ENCODE measurements at places on chromosomes 7 and 10.

DNA sequence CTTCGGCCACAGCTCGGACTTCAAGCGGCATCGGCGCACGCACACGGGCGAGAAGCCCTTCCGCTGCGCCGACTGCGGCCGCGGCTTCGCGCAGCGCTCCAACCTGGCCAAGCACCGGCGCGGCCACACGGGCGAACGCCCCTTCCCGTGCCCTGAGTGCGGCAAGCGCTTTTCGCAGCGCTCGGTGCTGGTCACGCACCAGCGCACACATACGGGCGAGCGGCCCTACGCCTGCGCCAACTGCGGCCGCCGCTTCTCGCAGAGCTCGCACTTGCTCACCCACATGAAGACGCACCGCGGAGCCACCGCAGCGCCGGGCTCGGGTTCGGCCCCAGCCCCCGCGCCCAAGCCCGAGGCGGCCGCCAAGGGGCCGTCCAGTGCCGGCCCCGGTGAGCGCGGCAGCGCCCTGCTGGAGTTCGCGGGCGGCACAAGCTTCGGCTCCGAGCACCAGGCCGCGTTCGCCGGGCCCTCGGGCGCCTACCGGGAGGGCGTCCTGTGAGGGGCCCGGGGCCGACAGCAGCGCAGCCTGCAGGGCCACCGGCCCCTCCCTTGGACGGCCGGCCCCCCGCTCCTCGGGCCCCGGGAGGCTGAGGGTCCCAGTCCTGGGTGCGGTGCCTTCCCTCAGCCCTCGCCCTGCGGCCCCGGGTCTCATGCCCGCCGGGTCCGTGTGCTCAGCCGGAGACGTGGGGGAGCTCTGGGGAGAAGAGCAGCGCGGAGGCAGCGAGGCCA, 17.2 kb downstream of the ZNF316 start:
- H3K27me3 ChIP-seq, result no peaks in the 10 kb centered on the region
- H3K4me3 ChIP-seq, result no peak overlapping the region
- H3K36me3 ChIP-seq, result peaks cover 7% of the 10 kb centered on the region
- H3K4me1 ChIP-seq, result no peaks in the 10 kb centered on the region

DNA sequence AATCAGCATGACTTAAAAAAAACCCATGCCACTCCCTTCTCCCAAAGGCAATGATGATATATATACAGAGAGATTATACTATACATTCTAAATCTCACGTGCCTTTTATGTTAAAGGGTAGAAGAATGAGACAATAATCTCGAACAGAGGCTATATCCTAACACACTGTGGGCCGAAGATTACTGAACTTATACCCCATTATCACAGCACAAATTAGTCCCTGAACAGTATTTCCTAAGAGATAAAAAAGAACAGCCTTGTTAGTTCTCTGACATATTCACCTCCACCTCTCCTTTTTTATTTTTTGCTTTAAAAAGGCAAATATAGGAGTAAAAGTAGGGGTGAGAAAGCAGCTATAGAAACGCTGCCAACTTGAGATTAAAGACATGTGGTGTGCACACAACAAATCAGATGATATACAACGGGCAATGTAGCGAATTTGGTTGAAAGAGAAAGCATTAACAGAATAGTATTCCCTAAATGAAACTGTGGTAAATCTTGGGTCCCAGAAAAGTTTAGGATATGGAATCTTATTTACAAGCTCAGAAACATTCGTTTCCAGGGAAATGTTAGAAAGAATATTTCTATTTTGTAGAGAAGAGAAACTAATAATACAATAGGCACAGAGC, 69.5 kb downstream of the JMJD1C start:
- no peak overlapping the region for H3K27ac ChIP-seq
- DNase-seq, result no peak
- H3K4me1 ChIP-seq, result no peaks in the 10 kb centered on the region
- H3K36me3 ChIP-seq, result no peaks in the 10 kb centered on the region
- no peaks in the 10 kb centered on the region for H3K27me3 ChIP-seq
- H3K4me3 ChIP-seq, result no peak overlapping the region

GRCh38 chr10:100670828-100671479, 74.4 kb upstream of the PAX2 start:
- no peak for DNase-seq
- no peak overlapping the region for H3K27ac ChIP-seq
- H3K27me3 ChIP-seq, result peaks cover 91% of the 10 kb centered on the region
- no peak overlapping the region for H3K4me3 ChIP-seq
- no peaks in the 10 kb centered on the region for H3K36me3 ChIP-seq

- H3K27ac ChIP-seq, result no peak overlapping the region
- DNase-seq, result no peak
- no peaks in the 10 kb centered on the region for H3K27me3 ChIP-seq
Measured at GRCh38 chr10:84783386-84783785, 455.0 kb downstream of the CCSER2 start.

DNA sequence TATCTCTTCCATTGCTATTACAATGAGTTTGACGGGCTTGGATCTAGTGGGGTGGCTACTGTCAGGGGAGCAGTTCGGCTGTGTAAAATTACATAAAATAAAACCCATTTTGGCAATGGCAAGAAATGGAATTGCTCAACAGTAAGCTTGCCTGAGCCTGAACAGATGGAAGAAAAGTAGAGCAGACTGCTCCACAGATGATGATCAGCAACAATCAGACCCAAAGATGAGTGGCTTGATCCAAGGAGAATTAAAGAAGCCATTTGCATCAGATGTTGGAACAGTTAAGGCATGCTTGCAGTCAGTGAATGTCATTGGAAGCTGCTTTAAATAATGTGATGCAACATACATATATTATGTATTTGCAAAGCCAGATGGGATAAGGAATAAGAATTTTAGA, 256.6 kb upstream of the SMIM30 start:
- no peak overlapping the region for H3K27ac ChIP-seq
- DNase-seq, result no peak
- no peaks in the 10 kb centered on the region for H3K36me3 ChIP-seq

GRCh38 chr7:27130540-27131389, at the start of gene HOXA4:
Gene HOXA4, minus strand, starts transcription at chr7:27130757. Its CDS starts 24 bp downstream, at chr7:27130733.
- peak; percentile 90 for DNase-seq
- H3K27me3 ChIP-seq, result no peaks in the 10 kb centered on the region
- peak within 1 kb of the TSS; percentile 68 for H3K27ac ChIP-seq
- peak within 1 kb of the TSS; percentile 54 for H3K4me3 ChIP-seq

DNA sequence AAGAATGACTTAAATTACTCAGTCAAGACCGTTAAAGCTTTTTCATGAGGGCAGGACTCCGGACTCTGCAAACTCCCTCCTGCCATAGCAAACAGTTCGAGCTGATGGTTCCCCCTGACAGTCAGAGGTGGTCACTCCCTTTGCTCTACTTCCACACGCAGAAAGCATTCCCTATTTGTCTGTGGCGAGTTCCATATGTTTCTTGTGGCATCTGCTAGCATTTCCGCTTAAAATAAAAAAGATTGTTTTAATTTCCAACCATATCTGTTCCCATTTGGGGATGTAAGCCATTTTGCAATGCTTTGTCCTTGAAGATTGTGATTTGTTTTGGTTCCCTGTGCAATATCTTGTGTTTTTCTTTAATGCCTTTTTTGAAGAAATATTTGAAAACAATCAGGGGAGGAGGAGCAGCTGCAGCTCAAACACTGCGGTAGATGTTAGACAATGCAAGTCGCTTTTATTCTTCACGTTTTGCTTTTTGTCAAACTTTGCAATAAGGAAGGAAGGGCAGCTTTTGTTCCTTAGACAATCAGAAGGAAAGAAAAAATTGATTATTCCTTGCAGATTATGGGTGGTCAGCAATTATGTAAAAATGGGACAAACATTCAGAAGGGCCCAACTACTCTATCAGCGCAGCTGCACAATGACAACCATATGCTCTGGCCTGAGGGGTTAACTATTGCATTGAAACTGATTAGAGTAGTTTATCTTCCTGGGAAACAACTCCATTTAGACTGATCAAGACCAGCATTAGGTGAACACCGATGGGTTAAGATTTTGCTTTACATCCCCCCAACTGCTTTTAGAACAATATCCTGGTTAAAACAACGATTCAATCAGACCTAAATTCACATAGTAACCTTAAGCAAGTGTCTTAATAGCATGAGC, 425.8 kb upstream of the NRP1 start:
- no peak overlapping the region for H3K4me3 ChIP-seq
- H3K27ac ChIP-seq, result no peak overlapping the region
- no peaks in the 10 kb centered on the region for H3K4me1 ChIP-seq
- H3K27me3 ChIP-seq, result no peaks in the 10 kb centered on the region
- H3K36me3 ChIP-seq, result no peaks in the 10 kb centered on the region

DNA sequence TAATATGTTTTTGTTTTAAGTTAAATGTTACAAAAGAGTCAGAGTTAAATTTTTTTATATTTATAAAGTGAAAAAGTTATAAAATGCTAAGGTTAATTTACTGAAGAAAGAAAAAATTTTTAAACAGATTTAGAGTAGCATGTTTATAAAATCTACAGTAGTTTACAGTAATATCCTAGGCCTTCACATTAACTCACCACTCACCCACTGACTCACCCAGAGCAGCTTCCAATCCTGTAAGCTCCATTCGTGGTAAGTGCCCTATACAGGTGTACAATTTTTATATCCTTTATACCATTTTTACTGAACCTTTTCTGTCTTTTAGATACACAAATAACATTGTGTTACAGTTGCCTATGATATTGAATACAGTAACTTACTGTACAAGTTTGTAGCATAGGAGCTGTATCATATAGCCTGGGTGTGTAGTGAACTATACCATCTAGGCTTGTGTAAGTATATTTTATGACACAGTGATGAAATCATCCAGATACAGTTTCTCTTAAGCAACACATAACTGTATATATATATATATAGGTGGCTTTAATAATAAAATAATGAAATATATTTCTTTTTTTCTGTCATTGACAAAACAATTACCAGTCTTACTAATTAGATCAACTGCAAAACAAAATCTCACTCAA, 79.6 kb downstream of the PTEN start:
- no peaks in the 10 kb centered on the region for H3K36me3 ChIP-seq
- no peak for DNase-seq
- H3K4me1 ChIP-seq, result peaks cover 67% of the 10 kb centered on the region
- no peak overlapping the region for H3K27ac ChIP-seq
- H3K4me3 ChIP-seq, result no peak overlapping the region

DNA sequence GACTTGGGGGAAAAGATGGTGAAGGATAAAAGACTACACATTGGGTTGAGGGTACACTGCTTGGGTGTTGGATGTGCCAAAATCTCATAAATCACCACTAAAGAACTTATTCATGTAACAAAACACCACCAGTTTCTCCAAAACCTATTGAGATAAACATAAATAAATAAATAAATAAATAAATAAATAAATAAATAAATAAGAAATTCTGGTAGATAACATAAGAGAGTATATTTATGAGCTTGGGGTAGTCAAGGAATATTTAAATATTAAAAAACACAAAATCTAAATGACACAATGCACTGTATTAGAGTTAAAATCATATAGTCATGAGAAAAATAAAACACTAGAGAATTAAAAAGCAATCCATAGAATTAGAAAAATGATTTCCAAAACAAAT, 333.5 kb upstream of the NRG3 start:
- no peaks in the 10 kb centered on the region for H3K27me3 ChIP-seq
- H3K36me3 ChIP-seq, result no peaks in the 10 kb centered on the region
- H3K4me3 ChIP-seq, result no peak overlapping the region
- no peaks in the 10 kb centered on the region for H3K4me1 ChIP-seq
- DNase-seq, result no peak
- H3K27ac ChIP-seq, result no peak overlapping the region

DNA sequence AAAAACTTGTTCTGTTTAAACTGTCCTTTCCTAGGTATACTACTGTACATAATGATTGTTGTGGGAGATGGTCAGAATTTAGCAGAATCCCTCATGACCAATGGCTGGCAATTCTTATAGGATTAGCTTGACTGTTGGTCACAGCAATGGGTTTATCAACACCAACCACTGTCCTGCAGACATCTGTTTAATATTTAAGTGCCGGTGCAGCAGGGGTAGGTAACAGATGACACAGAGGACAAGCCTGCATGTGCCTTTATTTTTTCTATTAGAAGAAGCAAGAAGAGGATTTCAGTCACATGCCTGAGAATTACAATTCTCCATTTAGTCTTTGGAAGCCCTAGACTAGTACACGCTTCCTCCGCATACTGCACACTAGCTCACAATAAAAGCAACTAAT, 48.4 kb downstream of the CCDC6 start:
- H3K4me3 ChIP-seq, result no peak overlapping the region
- no peak for DNase-seq
- H3K4me1 ChIP-seq, result peaks cover 7% of the 10 kb centered on the region
- H3K27me3 ChIP-seq, result no peaks in the 10 kb centered on the region
- H3K36me3 ChIP-seq, result peaks cover 13% of the 10 kb centered on the region
- no peak overlapping the region for H3K27ac ChIP-seq

DNA sequence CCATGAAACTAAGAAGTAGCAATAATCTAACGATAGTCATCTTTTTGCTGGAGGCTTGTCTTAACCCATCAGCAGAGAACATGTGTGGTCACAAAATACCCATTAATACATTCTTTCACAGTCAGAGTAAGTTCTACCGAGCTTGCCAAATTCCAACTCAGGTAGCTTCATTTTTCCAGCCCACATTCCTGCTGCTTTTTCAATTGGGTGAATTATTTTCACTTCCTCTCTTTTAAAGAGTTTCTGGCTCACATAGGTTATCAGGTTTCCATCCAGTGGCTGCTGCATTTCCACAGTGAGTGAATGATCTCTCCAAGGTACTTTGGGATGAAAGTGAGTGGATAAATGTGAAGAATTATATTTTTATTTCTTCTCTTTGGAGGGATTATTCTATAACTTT, 233.1 kb downstream of the SEMA3E start:
- no peaks in the 10 kb centered on the region for H3K4me1 ChIP-seq
- H3K4me3 ChIP-seq, result no peak overlapping the region
- no peak for DNase-seq
- no peaks in the 10 kb centered on the region for H3K36me3 ChIP-seq

DNA sequence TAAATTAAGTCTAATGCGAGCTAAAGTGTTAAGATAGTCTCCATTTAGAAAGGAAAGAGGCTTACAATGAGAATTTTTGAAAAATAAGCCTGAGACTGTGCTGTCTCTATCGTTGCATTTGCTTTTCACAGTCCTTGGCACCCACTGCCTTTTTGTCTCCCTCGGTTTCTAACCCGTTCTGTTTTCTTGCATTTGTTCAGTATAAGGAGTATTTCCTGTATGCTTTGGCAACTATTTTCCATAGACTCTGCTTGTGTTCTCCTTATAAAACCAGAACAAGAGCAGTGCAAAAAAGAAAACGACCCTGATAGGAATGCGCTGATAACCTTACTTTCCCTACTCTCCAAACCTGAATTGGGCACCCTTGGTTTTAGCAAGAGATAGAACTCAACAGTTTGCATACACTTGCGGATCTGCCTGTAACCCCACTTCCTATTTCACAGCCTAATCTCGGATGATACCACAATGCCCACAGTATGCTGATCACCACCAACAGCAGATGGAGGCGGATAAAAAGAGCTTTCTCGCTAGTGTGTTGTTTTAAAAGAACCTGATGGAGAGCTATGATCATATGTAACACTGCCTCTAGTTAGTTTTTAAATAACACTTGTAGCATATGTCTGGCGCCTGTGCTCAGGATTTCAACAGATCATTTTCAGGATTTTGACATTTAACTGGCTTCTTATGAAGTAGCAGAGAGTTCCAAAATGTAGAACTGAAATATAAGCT, 1.6 kb upstream of the ARHGAP12 start:
- H3K27me3 ChIP-seq, result no peaks in the 10 kb centered on the region
- no peak for DNase-seq
- peak overlapping the region; percentile 69 for H3K4me3 ChIP-seq
- H3K4me1 ChIP-seq, result no peaks in the 10 kb centered on the region
